ENCODE measurements at places on chromosomes 3 and 15.

- DNase-seq, result no peak
Observed at GRCh38 chr3:174331095-174331800, 527.9 kb upstream of the NAALADL2 start.

DNA sequence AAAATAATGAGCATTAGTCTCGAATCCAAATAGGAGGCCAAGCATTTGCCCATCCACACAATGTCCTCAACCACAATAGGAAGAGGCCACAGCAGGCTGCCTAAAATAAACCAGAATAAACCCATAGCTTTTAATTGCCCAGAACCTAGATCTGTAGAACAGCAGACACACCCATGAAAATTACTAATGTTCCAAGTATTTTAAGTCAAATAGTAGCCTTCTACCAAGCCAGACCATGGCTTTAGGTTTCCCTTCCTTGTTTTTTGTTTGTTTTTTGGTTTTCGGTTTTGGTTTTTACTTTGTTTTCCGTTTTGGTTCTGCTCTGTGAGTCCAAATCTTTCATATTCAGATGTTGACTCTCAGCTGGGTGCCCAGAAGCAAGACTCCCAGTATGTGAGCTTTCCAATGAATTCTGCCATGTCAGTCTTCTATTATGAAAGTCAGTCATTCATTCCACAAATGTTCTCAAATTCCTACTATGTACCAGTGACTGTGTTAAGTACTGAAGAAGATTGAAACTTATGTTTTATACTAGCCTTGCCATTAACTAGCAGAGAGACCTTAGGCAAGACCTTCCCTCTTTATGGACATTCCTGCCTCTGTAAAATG, 57.8 kb upstream of the BOC start:
- no peak for DNase-seq

DNA sequence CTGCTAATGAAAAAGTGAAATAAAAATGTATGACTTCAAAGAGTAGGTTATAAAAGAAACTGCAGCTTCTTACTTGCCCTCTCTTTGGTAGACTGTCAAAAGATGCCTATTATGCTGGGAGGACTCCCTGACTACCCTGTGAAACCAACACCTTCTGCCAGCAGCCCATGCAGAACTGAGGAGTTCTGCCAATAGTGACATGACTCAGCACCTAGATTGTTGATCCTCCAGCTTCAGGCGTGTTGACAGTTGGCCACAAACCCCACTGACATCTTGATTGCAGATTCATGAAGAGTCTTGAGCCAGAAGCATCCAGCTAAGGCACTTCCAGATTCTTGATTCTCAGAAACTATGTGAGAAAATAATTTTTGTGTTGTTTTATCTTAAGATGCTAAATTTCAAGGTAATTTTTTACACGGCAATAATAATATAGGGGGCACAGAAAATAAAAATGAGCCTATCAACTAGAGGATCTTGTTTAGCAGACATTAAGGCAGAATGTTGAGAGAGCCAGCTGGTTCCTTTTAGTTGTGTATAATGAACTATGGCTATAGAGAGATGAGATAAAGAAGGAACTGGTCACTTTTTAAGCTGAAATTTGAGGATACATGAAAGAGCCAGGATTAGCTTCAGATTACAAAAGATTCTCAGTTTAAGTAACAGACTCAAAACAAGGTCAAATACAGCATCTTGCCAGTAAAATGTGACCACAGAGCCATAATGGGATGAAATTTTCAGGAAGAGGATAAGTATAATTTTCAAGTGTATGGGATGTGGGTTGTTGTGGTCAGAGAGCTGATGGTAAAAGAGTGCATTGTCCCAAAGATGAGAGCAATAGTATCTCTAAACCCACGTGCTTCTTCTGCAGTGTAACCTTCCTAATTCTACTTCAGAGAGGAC, 588.7 kb upstream of the CBLB start:
- no peak for DNase-seq

GRCh38 chr15:79849789-79850188, 47.0 kb downstream of the MTHFS start:
- no peak for DNase-seq

- no peak for DNase-seq
Observed at GRCh38 chr15:74616996-74617395, 1.4 kb downstream of the CLK3 start.

GRCh38 chr15:80367661-80368060, 36.5 kb upstream of the ARNT2 start:
- DNase-seq, result no peak
